ENCODE measurements at places on chromosomes 11 and 22.

- peak; percentile 79 for DNase-seq
Observed at GRCh38 chr22:46052801-46053562, 76.0 kb upstream of the WNT7B start.

DNA sequence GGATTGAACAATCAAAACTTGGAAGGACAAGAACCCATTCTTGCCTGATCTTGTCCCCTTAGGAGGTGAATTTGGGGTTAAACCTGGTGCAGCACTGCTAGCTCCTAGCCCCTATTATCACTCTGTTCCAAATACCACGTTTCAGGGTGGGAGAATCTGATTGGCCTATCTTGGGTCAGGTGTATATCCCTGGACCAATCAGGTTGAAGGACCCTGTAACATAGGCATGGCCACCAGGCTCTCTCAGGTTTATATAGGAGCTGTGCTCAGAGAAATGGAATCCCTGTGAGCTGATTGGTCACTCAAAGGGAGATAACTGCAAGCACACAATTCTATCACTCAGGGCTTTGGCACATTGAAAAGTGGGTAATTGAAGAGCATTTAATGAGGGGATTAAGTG, 26.6 kb upstream of the AMPD3 start:
- DNase-seq: no peak

GRCh38 chr11:8023831-8024555, 36.9 kb downstream of the EIF3F start:
- no peak for DNase-seq

GRCh38 chr22:26445577-26446275, 16.7 kb downstream of the ASPHD2 start:
- DNase-seq: no peak

DNA sequence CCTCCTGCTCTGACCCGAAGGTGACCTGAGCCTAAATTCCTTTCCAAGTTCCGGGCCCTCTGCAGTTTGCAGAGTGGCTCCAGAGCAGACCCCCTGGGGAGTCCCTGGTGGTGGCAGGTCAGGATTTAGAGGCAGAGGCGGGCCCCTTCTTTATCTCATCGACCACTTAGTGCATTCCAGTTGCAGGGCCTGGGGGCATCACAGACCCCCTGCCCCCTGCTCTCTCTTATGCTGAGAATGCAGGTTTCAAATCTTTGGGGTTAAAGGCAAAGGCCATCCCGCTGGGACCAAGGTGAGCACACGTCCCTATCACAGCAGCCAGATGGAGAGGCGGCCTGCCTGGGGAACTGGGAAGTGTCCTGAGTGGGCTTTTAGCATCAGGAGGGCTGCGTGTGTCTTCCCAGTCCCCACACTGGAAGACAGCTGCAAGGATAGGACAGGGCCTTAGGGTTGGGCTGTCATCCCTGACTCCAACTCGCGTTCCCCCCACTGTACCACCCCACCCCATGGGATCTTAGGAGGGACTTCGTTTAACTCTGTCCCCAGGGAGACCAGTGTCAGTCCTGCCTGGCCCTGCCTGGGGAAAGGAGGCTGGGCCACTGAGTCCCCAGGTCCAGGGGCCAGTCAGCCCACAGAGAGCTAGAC, 11.3 kb downstream of the DERL3 start:
- peak; percentile 57 for DNase-seq

DNA sequence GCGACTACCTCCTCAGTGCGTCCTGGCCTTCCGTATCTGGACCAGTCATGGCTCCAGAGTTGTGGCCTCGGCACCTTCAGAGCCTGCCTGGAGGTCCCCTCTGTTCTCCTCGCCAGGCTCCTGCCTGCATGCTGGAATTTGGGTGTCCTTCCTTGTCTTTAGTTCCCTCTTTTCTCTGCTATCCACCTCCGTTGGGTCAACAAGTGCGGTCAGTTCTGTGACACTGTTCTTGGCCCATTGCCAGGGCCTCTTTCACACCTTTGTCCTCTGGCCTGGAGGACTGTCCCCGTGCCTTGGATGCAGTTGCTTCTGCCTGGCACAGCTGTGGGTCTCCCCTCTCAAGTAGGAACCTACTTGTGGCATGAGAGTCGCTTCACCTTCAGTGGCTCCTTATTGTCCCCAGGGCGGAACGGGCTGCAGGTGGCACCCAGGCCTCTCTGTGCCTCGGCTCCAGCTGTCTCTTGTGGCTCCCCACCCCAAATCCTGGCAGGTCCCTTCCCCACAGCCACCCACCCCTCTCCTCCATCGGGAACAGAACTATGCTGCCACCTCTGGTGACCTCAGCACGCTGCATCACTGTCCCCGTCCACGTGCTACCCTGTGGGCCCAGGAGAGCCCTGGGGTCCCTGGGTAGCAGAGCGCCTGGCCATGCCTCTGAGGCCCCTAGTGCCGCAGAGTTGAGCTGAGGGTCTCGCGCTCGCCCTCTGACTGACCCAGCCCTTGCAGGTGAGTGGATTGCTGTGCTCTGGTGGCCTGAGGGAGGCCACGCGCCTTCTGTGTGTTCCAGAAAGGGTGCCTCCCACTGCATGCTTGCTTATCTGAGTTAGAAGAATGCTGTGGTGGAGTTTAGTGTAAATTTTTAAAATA, 4.7 kb downstream of the DGCR8 start:
- DNase-seq: no peak

DNA sequence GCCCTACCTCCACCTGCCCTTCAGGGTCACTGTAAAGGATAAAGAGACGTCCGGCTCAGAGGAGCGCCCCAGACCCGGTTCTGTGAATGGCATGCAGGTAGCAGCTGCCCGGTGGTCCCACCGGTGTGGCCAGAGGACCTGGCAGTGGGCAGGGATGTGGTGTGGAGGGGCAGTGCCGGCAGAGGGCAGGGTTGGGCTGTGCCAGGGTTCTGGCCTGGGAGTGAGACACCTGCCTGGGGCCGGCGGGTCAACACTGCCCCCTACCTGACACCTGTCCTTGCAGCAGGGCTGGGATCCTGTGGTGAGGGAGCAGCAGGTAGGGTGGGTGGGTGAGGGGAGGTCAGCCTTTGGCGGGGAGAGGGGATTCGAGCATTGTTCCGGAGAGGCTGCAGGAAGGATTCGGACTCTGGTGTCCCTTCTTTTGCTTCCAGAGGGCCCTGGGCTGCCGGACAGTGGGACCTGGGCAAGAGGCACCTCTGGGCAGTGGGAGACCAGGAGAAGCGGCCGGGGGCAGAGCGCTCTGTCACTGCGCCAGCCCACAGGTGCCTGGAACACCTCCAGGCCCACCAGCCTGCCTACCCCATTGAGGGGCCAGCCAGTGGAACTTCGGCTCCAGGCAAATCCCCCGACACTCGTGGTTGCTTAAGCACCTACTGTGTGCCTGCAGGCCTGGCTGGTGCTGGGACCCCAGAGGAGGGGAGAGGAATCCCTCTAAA, 1.6 kb upstream of the PHLDA2 start:
- peak; percentile 94 for DNase-seq

GRCh38 chr11:117579161-117579560, 217.9 kb downstream of the DSCAML1 start:
- DNase-seq: no peak

Data from chondrocyte (in vitro differentiated cells).